ENCODE measurements at places on chromosomes 11 and 22. TPM values are rescaled to one million over a fixed set of nuclear protein-coding genes. Genes with fewer than 3 reads are reported as not detected.

Gene PRRG4
- not detected for total RNA-seq

Gene KMT5B
- total RNA-seq, result 59.4 TPM

Gene FOLR2
- total RNA-seq, result not detected

Gene PHLDA2
- total RNA-seq, result 96.1 TPM

Gene F2
- 0.19 TPM for total RNA-seq

Gene UBQLNL
- 0.39 TPM for total RNA-seq

Gene BARX2
- total RNA-seq, result not detected

Gene C22orf42
- total RNA-seq, result not detected

Gene KRTAP5-10
- 0.30 TPM for total RNA-seq
